HCT116 (cell line): ENCODE measurements at places on chromosomes 12 and 14. TPM values are rescaled to one million over a fixed set of nuclear protein-coding genes. Genes with fewer than 3 reads are reported as not detected.

GRCh38 chr12:88574278-88574677 lies 6.0 kb downstream of the KITLG start:
- H3K27ac ChIP-seq: peak overlapping the region; percentile 93
- DNase-seq: no peak
- H3K4me1 ChIP-seq: peaks cover 66% of the 10 kb centered on the region
- H3K36me3 ChIP-seq: peaks cover 76% of the 10 kb centered on the region

GRCh38 chr14:71408362-71409030 lies 501.2 kb downstream of the PCNX1 start:
- no peak overlapping the region for H3K27ac ChIP-seq
- no peaks in the 10 kb centered on the region for H3K4me1 ChIP-seq
- DNase-seq: no peak
- no peak overlapping the region for H3K4me3 ChIP-seq
- no peaks in the 10 kb centered on the region for H3K27me3 ChIP-seq

- no peak overlapping the region for H3K4me3 ChIP-seq
- peaks cover 3% of the 10 kb centered on the region; the same call in 1 of the 2 replicates for H3K4me1 ChIP-seq
- H3K27me3 ChIP-seq: peaks cover 6% of the 10 kb centered on the region; the same call in 1 of the 2 replicates
- no peak for DNase-seq
- no peak overlapping the region for H3K27ac ChIP-seq
- H3K36me3 ChIP-seq: no peaks in the 10 kb centered on the region
Measured at GRCh38 chr12:53754188-53754585, 2.4 kb upstream of the CISTR start.

- no peak overlapping the region for H3K27ac ChIP-seq
- H3K27me3 ChIP-seq: no peaks in the 10 kb centered on the region
- no peak for DNase-seq
- H3K36me3 ChIP-seq: no peaks in the 10 kb centered on the region
- H3K4me1 ChIP-seq: 0 out of 2 replicates have a peak, but pooled peaks cover 3% of the 10 kb centered on the region
- no peak overlapping the region for H3K4me3 ChIP-seq
Measured at GRCh38 chr14:53808042-53808441, 148.6 kb downstream of the BMP4 start.

Gene PTPRQ
- total RNA-seq: not detected

Gene ZNF10
- total RNA-seq: not detected

Gene EPYC
- not detected for total RNA-seq
